ENCODE measurements at places on chromosomes 5 and 9.

DNA sequence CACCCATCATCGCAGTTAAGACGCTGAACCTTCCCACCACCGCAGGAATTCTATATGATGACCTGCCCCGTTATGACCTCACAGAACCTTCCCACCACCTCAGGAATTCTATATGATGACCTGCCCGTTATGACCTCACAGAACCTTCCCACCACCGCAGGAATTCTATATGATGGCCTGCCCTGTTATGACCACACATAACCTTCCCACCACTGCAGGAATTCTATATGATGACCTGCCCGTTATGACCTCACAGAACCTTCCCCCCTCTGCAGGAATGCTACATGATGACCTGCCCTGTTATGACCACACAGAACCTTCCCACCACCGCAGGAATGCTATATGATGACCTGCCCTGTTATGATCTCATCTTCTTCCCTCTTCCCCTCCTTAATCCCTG is 64.3 kb downstream of the IRX1 start:
- DNase-seq = no peak

- no peak for DNase-seq
Observed at GRCh38 chr9:27421577-27421976, 102.5 kb upstream of the IFNK start.

DNA sequence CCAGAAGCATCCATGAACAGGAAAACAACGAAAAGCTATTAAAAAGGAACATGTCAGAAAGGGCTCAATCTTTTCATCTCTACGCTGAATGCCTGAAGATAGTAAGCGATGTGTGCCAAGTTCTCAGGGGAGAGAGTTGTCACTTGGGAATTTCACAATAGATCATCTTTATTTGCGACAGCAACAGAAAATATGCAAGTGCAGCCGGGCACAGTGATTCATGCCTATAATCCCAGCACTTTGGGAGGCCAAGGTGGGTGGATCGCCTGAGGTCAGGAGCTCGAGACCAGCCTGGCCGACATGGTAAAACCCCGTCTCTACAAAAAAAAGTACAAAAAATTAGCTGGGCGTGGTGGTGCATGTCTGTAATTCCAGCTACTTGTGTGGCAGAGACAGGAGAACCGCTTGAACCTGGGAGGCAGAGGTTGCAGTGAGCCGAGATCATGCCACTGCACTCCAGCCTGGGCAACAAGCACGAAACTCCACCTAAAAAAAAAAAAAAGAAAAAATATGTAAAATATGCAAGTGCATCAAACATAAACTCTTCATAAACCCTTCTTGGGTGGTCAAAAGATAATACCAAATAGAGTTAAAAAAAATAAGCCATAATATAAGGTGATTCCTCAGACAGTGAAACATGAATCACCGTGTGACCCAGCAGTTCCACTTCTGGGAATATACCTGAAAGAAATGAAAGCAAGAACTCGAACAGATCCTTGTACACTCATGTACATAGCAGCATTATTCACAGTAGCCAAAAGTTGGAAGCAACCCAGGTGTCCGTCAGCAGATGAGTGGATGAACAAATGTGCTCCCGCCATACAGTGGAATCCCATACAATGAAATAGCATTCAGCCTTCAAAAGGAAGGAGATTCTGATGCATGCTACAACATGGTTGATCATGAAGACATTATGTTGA is 16.2 kb downstream of the SFXN1 start:
- DNase-seq = no peak

DNA sequence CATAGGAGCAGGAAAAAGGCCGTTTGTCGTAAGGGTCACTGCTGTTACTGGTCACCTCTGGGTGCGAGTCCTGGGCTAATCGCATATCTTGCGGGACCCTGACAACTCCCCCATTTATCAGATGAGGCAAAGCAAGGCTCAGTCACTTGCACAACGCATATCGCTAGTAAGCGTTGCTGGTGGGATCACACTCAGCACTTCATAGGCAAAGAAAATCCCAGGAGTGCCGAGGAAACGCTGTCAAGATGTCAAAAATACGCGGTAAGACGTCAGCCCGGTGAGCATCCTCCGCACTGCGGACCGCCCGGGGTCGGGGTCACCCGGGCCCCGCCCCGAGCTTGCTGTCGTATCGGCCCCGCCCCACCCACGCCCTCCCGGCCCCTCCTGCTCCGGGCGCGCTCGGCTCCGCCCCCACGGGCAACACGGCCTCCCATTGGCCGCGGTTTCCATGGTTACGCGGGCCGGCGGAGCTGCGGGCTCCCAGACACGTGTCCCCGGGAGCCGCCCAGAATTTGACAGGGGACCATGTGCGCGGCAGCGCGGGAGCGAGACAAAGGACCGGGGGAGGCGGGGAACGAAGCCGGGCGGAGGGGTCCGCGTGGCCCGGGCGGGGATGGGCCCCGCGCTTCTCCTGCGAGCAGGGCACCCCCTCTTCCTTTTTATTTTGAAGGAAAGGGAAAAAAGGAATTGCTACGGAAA is 80.2 kb upstream of the IER5L start:
- DNase-seq = peak; percentile 81

GRCh38 chr5:161481922-161482321 is 64.6 kb downstream of the GABRB2 start:
- DNase-seq = no peak

- DNase-seq = no peak
Observed at GRCh38 chr5:26763215-26763614, 275.2 kb downstream of the CDH9 start.

- no peak for DNase-seq
Observed at GRCh38 chr9:112111461-112111860, 63.6 kb downstream of the SUSD1 start.

DNA sequence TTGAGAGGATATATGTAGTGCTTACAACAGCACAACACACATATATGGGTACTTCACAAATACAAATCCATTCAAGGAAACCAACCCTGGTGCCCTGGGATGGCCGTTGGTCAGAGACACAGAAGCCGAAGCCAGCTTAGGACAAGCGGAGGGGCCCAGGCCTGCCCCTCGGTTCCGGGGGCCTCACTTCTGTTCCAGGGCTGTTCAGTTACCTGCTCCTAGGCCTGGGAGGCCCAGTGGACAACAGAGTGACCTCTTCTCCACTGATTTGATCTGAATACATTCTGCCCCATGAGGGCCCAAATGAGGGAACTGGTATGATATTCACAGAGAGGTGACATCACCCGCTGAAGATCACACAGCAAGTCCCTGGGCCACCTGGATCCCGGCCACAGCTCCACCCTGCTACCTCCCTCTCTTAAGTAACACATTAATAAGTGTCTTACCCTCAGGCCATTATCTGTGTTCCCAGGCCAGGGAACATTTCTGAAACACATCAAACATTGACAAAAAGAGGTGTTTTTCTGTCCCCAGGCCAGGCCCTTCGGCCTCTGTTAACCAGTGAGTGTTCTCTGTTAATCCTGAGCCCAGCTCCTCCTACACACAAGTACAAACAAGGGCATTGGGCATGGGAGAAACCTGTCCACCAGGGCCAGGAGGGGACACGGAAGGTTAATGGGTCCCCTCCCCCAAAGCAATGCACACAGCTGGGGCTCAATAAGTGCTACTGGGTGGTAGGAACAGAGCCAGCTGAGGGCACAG is 4.5 kb upstream of the GRHPR start:
- no peak for DNase-seq

- no peak for DNase-seq
Observed at GRCh38 chr5:81181576-81182316, 51.4 kb upstream of the CKMT2 start.

DNA sequence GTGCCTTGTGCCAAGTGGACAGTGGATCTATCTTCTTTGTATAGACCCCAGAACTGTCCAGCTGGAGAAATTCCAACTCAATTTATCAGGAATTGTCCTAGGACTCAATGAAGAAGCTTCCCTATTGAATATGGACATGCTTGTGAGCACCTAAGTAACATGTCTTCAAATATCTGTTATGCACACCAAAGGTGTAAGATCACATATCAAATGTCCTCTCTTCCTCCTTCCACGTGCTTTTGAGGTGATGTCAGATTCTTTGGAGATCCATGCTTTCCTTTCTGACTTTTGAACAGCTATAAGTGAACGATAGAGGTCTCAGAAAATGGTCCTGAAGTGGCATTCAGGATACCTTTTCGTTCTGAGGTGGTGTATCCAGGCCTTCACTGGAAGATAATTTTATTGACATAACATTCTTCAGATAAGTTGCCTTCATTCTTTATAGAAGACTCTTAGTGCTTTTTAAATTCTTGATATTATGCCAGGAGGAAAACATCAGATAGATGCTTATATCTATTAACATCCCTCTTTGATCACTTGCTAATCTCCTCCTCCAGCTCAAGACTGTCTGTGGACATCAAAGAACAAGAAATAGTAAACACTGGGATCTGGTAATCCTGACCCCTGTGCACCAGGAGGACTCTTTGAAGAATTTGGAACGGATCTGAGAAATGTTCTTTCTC is 246.4 kb downstream of the SMARCA2 start:
- no peak for DNase-seq

DNA sequence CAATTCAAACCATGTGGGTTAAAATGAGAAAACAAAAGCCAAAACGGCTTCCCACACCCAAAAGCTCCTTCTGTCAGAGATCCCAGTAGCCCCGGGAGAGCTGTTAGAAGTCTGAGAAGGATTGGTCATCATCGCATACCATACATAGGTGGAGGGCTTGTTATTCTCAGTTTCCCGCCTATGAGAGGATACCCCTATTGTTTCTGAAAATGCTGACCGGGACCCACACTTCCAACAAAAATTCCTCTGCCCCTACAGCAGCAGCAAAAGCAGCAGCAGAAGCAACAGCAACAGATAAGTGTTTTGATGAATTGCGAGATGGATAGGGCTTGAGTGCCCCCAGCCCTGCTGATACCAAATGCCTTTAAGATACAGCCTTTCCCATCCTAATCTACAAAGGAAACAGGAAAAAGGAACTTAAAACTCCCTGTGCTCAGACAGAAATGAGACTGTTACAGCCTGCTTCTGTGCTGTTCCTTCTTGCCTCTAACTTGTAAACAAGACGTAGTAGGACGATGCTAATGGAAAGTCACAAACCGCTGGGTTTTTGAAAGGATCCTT is at the start of gene TEK:
TSS of gene TEK (plus strand) at position 245 of the 561 bp plus-strand sequence. CDS start 366 bp downstream, outside the sequence.
- no peak for DNase-seq

- DNase-seq = no peak
Observed at GRCh38 chr9:132042324-132042723, 37.3 kb downstream of the MED27 start.

DNA sequence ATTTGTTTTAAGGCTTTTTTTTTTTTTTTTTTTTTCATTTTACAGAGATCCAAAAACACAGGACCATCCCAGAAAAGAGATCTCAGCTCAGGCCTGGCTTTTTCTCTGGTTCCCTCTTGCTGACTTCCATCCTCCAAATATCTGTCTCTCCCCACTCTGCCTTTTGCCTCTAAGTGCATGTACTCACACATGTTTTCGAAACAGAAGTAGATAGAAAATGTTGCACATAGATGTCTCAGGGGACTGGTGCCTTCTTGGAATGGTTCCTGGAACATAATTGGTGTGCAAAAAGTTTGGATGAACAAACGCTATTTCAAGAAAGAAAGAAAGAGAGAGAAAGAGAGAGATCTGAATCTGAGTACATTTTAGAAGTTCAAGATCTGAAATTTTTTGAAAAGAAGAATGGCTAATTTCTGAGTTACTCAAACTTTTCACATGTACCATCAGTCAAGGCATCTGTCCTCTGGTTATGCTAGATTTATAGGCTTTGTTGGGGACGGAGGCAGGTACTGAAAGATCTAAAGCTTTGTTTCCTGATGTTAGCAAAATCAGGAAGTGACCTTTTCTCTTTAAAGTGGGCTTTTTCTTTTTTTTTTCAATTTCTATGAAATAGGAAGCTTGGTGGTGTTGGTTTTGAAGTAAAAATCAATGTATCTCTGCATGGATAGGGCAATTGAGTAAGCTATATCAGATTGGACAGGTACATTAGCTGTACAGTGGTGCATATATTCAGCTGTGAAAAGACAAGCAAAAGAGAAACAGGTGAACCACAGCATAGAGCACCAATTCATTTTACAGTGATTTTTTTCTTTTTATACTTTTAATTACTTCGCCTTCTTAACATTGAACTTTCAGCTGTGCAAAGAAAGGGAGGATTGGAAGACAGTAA is 8.5 kb upstream of the TNFSF8 start:
- DNase-seq = no peak

- no peak for DNase-seq
Observed at GRCh38 chr9:112629671-112630485, 88.0 kb downstream of the INIP start.

All from activated CD8-positive, alpha-beta memory T cell treated with anti-CD3 and anti-CD28 coated beads for 1 hour (primary cell).